ENCODE measurements at places on chromosomes 4 and X. TPM values are rescaled to one million over a fixed set of nuclear protein-coding genes. Genes with fewer than 3 reads are reported as not detected.

BEND2 gene
- total RNA-seq, result not detected

HTN1 gene
- total RNA-seq, result not detected

RHOXF2B gene
- total RNA-seq, result not detected

ARMCX1 gene
- 1.4 TPM for total RNA-seq

ATP11C gene
- 18.4 TPM for total RNA-seq

AMOT gene
- total RNA-seq, result 1.3 TPM

SERTM2 gene
- total RNA-seq, result not detected

REST gene
- total RNA-seq, result 60.7 TPM

GLRA3 gene
- total RNA-seq, result not detected

DMRTC1B gene
- total RNA-seq, result 1.00 TPM

NOX1 gene
- not detected for total RNA-seq

FAM90A26 gene
- not detected for total RNA-seq

SSX4 gene
- total RNA-seq, result not detected

RNF175 gene
- total RNA-seq, result 0.58 TPM

ARSD gene
- total RNA-seq, result 0.72 TPM
